ENCODE measurements at places on chromosomes 12 and 14.

DNA sequence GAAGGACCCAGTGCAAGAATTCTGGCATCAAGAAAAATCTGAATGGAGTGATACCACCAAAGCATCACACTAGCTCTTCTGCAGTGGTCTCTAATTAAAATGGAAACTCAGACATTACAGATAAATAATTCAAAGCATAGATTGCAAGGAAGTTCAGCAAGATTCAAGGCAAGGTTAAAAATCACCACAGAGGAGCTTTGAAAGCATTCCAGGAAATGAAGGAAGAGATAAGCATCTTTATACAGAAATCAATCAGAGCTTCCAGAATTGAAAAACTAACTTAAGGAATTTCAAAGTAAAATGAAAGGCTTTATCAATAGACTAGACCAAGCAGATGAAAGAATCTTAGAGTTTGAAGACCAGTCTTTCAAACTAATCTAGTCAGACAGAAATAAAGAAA lies 20.4 kb upstream of the GLIPR1 start:
- no peak for DNase-seq

GRCh38 chr12:124862768-124863415 lies 772 bp downstream of the SCARB1 start:
- no peak for DNase-seq

GRCh38 chr12:10366875-10367274 lies 23.0 kb downstream of the KLRK1 start:
- DNase-seq, result no peak

GRCh38 chr12:19018302-19018970 lies 111.1 kb upstream of the PLEKHA5 start:
- DNase-seq, result peak; percentile 65

GRCh38 chr14:74834692-74835392 lies 41.1 kb downstream of the PROX2 start:
- DNase-seq, result no peak

DNA sequence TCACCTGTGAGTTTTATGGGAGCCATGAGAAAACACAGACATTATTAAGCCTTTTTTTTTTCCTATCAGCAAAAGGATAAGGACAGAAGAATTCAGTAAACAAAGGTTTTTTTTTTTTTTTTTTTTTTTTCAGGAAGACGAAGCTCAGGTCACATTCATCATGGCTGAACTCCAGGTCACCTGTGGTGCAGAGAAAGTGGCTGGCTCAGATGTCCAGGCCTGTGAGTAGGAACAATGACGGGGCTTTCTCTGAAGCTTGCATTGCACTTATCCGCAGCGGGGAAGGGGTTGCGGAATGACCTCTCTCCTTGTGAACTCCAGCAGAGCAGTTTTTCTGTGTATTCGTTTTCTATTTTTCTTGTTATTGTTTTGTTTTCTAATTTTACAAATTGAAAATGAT lies 759.6 kb upstream of the TMEM132C start:
- no peak for DNase-seq

GRCh38 chr14:99947695-99948094 lies 117.5 kb upstream of the EVL start:
- peak; percentile 58 for DNase-seq

DNA sequence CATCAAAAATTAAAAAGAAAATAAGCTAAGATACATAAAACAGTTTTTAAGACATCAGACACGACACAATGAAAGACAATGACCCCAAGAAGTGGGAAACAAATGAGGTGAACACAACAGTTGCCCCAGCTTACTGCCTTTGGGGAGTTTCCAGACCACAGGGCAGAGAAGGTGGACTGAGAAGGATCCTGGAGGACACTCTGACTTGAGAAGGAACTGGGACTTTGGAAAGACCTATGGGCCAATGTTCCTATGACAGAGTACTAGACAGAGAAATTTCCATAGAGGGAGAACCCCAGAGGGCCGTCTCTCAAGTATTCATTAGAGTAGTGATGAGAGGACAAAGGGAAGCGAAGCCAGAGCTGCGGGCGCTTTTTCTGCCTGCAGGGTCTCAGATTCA lies 6.2 kb upstream of the OR5AU1 start:
- no peak for DNase-seq

- DNase-seq, result peak; percentile 83
Measured at GRCh38 chr12:54439521-54440255, 20.6 kb upstream of the ITGA5 start.

- DNase-seq, result no peak
Measured at GRCh38 chr12:65637774-65638173, 186.5 kb upstream of the HMGA2 start.

DNA sequence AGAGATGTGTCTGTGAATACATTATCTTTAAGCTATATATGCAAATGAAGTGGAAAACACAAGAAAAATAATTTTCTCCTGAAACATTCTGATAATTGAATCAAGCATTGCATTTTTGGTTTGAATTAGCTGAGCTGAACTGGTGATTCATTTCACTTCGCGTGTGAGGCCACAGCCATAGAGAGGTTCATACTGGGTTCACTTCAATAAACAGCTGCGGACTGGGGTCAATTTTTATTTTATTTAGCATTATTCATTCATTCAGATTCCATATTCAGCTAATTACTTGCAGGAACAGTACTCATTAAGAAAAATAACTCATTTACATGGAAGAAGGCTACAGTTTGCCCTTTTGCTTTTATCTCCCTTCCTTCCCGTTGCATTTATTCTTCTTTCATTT lies 195.2 kb upstream of the LRIG3 start:
- peak; percentile 71 for DNase-seq
